ENCODE measurements at places on chromosomes 16 and 17. TPM values are rescaled to one million over a fixed set of nuclear protein-coding genes. Genes with fewer than 3 reads are reported as not detected.

Gene CDH11
- not detected for total RNA-seq

Gene TOX3
- total RNA-seq: 27.4 TPM

Gene DRC3
- total RNA-seq: 2.0 TPM

Gene ASGR1
- total RNA-seq: 0.26 TPM

Gene C17orf107
- 2.1 TPM for total RNA-seq

Gene CHD9NB
- total RNA-seq: 6.4 TPM

Gene HAP1
- total RNA-seq: 0.86 TPM

Gene ERN1
- total RNA-seq: 17.3 TPM

Gene PRSS22
- 141 TPM for total RNA-seq

Gene BAIAP3
- 2.4 TPM for total RNA-seq

Gene SP6
- total RNA-seq: 1.2 TPM

Gene GAS2L2
- not detected for total RNA-seq

Gene CCDC144A
- 16.8 TPM for total RNA-seq

Gene ITGAD
- not detected for total RNA-seq

Gene SDR42E2
- not detected for total RNA-seq

Gene SMTNL2
- total RNA-seq: not detected

Gene ST6GALNAC2
- total RNA-seq: 10.5 TPM

Data from Calu3 (cell line).